A172 (cell line): ENCODE measurements at places on chromosomes 5 and 9.

DNA sequence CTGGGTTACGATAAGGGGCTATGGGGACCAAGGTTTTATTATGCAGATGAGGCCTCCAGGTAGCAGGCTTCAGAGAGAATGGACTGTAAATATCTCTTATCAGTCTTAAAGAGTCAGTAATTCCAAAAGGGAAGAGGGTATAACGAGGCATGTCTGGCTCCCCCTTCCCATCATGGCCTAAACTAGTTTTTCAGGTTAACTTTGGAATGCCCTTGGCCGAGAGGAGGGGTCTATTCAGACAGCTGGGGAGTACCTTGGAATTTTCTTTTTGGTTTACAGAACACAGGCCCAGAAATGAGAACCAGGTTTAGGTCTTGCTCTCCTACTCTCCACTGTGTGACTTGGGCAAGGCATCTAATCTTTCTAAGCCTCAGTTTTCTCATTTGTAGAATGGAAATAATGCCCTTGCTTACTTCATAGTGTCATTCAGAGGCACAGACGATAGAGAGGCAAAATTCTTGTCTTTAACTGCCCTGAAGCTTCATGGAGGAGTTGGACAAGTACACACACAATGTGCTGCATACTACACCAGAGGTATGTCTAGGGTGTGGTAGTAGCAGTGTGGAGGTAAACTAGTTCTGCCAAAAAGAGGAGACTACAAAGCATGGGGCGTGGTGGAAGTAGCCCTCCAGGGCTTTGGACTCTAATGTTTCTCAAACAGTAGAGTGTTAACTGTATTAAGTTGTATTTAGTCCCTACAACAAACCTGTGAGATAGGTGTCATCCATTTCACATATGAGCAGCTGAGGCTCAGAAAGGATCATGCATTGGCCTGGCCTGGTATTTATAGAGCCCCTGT, 45.5 kb downstream of the IRF1 start:
- no peak for DNase-seq

GRCh38 chr9:112378328-112379176, 1.4 kb upstream of the HSDL2 start:
- DNase-seq: no peak

GRCh38 chr9:8845376-8845775, 1045.8 kb upstream of the DMAC1 start:
- no peak for DNase-seq

DNA sequence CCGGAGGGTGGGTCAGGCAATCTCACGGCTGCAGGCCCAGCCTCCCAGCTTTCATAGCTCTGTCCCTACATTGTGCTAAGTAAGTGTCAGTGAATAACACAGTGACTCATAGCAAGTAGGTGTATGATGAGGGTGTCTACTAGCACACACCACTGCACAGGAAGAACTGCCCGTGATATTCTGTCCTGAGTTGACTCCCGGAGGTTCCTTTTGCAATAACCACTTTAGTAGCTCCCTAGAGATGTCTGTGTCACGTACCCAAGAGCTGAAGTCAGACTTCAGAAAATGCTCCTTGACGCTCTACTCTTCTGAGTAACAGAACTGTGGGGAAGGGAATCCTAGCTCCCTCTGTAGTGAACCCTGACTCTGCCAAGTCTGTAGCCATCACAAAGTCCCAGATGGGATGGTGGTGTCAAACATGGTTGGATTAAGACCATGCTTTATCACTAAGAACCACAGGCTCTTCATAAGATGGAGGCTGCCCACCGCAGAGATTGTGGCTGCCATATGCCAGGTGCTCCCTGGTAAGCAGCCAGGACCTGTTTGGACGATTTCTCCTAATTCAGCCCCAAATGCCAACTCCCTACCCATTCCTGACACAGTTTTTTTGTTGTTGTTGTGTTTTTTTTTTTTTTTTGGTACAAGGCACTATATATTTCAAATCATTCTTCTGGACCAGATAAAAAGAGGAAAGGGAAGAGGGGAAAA, 352.6 kb upstream of the PANK3 start:
- no peak for DNase-seq

- no peak for DNase-seq
These were observed 47.8 kb downstream of the PAM start for GRCh38 chr5:102802708-102803458.

- DNase-seq: no peak
These were observed 1.4 kb upstream of the ANKRD33B start for GRCh38 chr5:10562201-10563109.

DNA sequence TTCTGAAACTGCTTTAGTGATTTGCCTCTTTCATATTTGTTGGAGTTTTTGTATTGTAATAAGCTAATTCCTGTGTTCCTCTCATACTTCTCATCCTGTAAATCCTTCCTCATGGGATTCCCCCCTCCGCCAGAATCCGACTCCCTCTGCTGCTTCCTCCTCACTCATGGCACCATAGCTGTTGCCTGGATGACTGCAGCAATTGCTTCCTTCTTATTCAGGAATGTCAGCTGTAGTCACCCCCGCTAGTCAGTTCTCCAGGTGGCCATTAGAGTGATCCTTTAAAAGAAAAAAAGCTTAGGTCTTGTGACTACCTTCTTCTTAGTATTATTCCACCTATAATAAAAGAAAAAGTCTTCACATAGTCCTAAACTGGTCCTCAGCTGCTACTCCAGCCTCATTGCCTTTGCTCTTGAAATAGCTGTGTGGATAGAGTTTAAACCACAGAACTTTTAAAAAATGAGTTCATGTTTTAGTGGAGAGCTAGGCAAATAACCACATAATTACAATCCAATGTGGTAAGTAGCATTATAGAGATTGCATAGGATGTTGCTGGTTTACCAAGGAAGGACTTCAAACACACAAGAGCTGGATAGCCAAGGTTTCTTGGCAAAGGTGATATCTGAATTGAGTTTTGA, 227.3 kb downstream of the KDM4C start:
- no peak for DNase-seq

DNA sequence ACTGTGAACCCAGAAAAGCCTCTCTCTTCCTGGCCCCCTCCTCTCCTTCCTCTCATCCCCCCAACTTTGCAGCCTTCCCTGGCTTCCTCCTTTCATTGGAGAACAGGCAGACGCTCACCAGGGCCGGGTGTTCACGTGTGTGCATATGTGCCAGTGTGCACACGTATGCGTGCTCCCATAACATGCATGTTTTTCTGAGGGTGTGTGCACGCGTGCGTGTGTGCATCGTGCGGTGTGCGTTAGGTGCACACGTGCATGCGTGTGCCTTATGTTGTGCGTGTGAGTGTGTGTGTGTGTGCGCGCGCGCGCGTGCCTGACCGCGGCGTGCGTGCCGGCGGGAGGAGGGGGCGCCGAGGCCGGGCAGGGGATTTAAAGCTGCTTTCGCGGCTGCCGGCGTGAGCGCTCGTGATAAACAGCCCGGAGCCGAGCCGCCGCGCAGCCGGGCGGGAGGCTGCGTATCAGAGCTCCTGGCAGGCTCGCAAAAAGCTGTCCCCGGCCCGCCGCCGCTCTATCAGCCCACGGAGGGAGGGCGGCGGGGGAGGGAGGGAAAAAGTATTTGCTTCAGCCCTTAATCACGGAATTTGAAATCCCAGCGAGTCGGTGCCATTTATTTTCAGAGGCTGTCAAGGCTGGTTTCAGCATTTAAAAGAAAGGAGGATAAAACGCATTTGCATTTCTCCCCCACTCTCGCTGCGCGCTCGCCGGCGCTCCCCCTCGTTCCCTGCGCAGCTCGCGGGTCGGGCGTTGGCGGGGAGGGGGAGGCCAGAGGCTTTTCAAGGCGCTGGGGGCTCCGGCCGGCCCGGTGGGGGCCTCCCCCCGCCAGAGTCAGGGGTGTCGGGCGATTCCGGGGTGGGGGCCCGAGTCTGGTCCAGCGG, 183.9 kb downstream of the C9orf50 start:
- no peak for DNase-seq

GRCh38 chr5:172640822-172641358, at the start of gene NEURL1B:
NEURL1B (plus strand) TSS chr5:172641263; CDS start chr5:172641407, 144 bp downstream.
- DNase-seq: peak; percentile 60

GRCh38 chr9:36441966-36442365, 41.9 kb upstream of the RNF38 start:
- DNase-seq: no peak

- peak; percentile 6 for DNase-seq
These were observed 65.5 kb downstream of the EBF1 start for GRCh38 chr5:159034083-159034824.

DNA sequence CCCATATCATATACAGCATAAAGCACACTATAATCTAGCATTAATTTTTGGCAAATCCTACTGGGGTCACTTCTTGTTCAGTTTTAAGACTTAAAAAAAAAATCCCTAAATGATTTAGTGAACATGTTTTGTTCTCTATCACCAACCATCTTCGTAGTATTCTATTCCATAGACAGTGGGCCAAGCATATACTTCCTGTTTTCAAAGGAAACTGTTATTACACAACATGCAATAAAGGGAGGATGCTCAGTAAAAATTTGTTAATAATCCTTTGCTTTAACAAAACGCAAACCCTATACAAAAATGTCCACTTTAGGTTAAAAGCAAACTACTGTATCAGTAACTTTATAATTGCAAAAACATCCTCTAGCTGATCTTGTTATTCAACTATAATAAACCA, 13.0 kb downstream of the CCNH start:
- no peak for DNase-seq

DNA sequence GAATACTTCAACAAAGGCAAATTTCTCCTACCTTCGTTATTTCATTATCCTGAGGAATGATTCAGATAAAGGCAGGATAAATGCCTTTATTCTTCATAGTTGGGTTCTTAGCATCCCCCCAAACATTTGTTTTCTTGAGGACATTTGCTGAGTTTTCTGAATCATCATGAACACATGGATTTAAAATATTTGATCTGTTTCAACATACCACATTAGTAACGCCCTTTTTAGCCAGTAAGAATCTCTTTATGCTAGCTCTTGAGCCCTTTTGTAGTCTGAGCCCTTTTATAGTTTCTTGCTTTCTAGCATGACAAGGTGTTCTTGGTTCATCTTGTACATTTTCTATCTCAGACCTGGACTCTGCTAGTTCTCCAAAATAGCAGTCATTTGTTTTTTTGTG, 27.9 kb downstream of the SKIC3 start:
- DNase-seq: no peak

- no peak for DNase-seq
These were observed 134.7 kb downstream of the MACIR start for GRCh38 chr5:103393101-103393754.

- DNase-seq: peak; percentile 62
These were observed 21.7 kb upstream of the FAT2 start for GRCh38 chr5:151612689-151613427.

DNA sequence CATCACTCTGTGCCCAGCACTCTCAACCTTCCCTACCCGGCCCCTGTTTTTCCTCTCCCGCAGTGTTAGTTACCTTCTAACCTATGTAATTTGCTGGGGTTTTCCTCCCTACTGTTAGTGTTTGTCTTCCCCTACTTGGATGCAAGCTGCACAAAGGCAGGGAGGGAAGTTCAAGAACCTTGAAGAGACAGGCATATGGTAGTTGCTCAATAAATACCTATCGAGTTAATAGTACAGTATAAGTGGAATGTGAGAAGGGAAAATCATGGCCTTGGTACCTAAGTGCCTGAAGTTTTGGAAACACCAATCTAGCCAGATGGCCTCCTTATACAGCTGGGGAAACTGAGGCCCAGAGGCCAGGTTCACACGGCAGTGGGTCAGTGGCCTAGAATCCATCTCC, 24.2 kb downstream of the PDGFRB start:
- no peak for DNase-seq

DNA sequence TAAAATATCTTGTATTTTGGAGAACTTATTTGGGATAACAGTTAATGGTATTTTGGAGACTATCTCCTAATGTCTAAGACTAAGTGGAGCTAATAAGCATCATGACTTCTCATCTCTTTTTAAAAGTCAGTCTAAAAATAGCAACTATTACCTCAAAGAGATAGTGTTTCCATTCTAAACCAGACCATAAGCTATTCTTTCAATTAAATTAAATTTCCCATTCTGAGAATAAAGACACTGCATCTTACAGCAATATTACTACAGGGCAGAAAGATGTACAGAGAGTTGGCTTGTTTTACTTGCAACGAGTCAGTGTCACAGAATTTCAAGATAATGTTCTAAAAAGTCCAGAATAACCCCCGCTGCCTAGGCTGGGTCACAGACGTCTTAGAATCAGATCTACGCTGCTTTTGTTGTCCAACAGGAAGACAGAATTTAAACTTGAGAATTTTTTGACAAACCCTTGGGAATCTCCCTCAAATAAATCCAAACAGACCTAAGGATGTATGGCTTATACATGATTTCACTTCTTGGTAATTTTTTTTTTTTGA, 98.9 kb downstream of the USP20 start:
- no peak for DNase-seq

DNA sequence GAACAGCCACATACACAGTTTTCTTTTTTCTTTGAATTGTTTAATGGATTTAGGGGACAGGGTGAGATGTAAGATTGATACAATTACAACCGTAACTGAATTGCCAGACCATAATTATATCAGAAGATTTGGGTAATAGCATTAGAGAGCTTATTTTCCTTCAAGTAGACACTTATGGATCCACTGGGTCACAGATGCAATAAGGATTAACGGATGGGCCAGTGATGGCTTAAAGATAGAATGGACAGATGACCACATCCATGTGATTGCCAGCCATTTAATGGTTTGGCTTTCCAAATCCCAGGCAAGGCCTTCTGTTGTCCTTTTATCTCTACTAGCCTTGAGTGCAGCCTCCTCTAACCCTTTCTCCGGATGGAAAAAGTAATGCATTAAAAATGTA, 94.7 kb upstream of the NUDT12 start:
- no peak for DNase-seq

DNA sequence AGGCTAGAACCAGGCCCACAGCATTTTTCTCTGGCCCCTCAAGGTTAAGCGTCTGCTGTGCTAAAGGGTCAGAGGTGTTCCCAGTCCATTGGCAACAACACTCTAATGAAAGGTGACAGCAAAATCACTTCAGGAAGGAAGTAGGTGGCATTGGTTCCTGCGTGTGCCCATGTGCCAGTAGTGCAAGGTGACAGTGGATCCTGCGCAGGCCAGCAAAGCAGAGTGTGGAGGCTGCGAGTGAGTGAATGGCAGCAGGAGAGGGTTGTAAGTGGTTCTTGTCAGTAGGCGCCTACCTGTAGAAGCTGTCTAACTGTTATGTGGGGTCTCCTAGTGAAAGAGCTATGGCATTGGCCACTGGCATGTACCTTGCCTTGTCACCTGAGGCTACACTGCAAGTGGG, 898.2 kb upstream of the TYRP1 start:
- no peak for DNase-seq

- DNase-seq: peak; percentile 48
These were observed 88.5 kb downstream of the FAM174A start for GRCh38 chr5:100623719-100624118.

DNA sequence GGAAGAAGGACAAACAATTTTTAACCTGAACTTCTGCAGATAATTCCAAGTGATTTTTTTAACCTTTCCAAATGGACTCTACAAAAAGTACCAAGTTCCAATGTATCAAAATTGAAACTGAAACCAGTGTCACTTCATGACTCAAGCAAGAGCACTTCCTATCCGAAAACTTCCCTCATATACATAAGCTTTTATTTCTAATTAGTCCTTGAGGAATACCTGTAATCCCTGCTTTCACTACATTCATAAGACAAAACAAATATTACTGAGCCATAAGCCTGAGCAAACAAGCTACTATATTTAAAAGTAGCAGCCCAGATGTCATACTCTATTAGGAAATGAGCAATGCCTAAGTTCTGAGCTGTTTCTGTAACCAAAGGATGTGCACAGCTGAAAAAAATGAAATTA, 224.4 kb downstream of the EBF1 start:
- peak; percentile 40 for DNase-seq

- DNase-seq: no peak
These were observed 17.2 kb downstream of the TENT4A start for GRCh38 chr5:6730407-6730806.
